Stimulated activated CD4-positive, alpha-beta T cell treated with anti-CD3 and anti-CD28 coated beads, Interleukin-15, amount 100 ng/mL, for 24 hours (primary cell): ENCODE measurements at places on chromosomes 13 and 19.

GRCh38 chr13:50340551-50341287, 325.5 kb downstream of the KCNRG start:
- DNase-seq: no peak

- no peak for DNase-seq
Observed at GRCh38 chr19:46390866-46391265, 22.5 kb downstream of the CCDC8 start.

DNA sequence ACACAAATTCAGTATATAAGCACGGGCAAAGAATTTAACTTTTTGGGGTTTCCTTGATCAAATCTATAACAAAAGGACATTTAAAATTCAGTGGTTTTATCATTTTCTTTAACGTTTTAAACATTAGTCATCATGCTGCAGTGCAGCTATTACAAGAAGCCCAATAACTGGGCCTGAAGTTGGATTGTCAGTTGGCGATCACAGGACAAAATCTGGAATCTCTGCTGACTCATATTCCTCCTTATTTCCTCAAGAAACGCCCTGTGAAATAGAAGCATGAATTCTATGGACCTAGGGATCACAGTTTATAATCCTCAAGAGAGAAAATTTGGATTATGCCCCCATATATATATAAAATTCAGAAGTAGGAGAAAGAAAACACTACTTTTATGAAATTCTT, 971.6 kb upstream of the MIR17HG start:
- no peak for DNase-seq

GRCh38 chr19:1744822-1745563, 8.3 kb upstream of the ONECUT3 start:
- no peak for DNase-seq
